ENCODE measurements at places on chromosomes 1 and 21.

DNA sequence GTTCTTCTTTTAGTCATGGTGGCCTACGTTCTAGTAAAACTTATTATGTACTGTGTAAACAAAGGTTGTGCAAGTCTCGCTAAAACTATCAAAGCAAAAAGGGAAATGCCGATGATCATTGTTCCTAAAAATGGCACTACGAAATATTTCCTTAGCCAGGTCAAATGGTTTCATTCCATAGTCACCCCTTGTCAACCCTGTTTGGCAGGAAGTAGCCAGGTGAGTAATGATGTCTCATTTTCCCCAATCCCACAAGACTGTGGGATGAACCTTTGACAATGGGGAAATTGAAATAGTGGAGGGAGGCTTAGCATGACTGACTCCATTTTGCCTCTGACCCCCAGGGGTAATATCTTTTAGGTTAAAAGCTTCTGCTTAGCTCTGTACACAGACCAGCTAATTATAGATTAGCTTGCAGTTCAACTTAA is 5.6 kb upstream of the REN start:
- DNase-seq = peak; percentile 82

- no peak for DNase-seq
Observed at GRCh38 chr1:87399701-87400100, 71.0 kb downstream of the LMO4 start.

GRCh38 chr1:201176940-201177339 is 13.7 kb upstream of the IGFN1 start:
- peak; percentile 7 for DNase-seq

- DNase-seq = no peak
Observed at GRCh38 chr1:224769452-224770335, 153.6 kb downstream of the CNIH3 start.

- DNase-seq = no peak
Observed at GRCh38 chr1:24915816-24916602, 14.1 kb downstream of the RUNX3 start.

DNA sequence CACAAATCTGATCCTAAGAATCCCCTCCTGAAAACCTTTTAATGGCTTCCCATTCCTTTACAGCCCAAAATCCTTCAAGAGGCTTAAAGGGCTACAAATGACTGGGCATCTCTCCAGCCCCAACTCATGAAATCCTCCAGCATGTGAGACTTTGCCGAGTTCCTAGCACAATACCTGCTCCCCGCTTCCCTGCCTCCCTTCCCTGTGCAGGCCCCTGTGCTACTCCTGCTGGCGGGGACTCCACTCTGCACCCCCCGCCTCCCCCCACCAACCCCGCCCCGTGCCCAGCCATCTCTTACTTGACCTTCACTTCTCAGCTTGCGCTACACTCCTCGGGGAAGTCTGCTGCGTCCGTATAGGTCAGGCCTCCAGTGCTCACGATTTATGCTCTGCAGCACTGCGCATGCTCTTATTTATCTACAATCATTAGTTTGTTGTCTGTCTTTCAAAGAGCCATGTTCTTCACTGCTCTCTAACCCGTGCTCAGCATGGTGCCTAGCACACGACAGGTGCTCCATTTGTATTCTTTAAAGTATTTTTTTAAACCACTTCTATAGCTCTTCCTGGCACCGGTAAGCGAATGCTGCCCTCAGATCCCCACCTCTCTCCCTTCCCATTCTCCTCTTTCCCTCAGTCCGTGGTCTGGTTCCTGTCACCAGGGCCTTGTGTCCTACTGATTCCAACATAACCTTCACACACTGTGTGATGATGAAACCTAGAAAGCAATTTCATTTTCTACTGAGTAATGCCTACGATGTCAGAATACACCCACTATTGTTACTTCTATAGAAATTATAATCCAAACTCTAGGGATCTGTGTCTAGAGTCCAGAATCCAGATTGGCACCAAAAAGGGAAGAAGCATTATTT is 37.5 kb upstream of the PLA2G2C start:
- DNase-seq = no peak

- DNase-seq = no peak
Observed at GRCh38 chr1:167093846-167094516, at the start of gene STYXL2. Gene STYXL2, plus strand, starts transcription at chr1:167094075. Its CDS starts 775 bp downstream, at chr1:167094850.

- no peak for DNase-seq
Observed at GRCh38 chr1:30545365-30545764, 178.0 kb downstream of the MATN1 start.

- DNase-seq = no peak
Observed at GRCh38 chr1:151583796-151584195, 28.1 kb upstream of the SNX27 start.

- DNase-seq = no peak
Observed at GRCh38 chr1:39876144-39876543, 7.2 kb downstream of the TRIT1 start.

GRCh38 chr1:225899044-225899925 is 10.3 kb upstream of the LEFTY1 start:
- no peak for DNase-seq

- DNase-seq = no peak
Observed at GRCh38 chr1:24110642-24111261, 1.2 kb downstream of the MYOM3 start.

DNA sequence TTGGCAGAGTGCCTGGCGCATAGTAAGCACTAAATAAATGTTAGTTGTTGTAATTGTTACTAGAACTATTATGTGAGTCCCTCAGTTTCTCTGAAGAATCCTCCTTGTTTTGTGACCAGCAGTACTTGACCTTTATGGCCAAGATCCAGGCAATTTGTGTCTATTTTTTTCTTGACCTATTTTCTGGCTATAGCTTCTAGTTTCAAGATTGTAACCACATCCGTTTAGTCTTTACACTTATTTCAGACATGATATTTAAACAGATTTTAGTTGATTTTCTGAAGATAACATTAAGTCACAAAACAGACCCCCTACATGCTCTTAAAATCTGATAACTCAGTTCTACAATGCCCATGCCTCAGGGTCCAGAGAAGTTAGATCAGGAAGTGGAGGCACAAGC is 50.3 kb downstream of the CDC7 start:
- DNase-seq = no peak

DNA sequence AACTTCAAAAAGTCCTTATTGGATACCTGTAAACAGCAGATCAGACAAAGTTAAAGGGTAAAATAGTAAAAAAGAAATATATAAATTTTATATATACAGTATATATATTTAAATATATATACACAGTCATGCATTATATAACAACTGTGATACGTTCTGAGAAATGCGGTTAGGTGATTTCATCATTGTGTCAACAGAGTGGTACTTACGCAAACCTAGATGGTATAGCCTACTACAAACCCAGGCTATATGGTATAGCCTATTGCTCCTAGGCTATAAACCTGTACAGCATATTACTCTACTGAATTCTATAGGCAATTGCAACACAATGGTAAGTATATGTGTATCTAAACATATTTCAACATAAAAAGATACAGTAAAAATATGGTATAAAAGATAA is 222.7 kb downstream of the NUF2 start:
- no peak for DNase-seq

DNA sequence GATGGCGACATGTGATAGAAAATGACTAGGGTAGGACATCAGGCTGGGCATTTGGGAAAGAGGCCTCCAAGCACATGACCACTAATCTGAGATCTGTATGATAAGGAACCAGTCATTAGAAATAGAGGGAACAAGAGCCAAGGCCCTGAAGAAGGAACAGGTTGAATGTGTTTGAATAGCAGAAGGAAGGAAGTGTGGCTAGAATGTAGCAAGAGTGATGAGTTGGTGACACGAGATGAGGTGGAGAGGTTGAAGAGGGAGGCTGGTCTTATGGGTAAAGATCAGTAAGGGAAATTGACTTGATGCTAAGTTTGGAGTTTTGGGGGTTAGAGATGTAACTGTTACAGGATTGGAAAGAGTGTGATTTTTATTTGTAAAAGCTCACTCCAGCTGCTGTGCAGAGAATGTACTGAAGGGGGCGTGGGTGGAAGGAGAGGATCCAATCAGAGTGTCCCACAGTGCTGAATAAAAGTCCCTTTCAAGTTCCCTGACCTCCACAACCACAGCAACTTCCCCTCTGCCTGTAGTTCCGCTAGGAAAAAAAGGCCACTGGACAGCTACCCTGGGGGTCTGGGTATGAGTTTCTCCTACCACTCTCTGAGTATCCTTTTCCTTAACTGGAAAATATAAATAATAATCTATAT is 295.0 kb downstream of the OMA1 start:
- no peak for DNase-seq

- peak; percentile 89 for DNase-seq
Observed at GRCh38 chr1:94335950-94336349, 82.2 kb upstream of the ABCD3 start.

- DNase-seq = no peak
Observed at GRCh38 chr21:14926186-14926585, 138.6 kb downstream of the NRIP1 start.

DNA sequence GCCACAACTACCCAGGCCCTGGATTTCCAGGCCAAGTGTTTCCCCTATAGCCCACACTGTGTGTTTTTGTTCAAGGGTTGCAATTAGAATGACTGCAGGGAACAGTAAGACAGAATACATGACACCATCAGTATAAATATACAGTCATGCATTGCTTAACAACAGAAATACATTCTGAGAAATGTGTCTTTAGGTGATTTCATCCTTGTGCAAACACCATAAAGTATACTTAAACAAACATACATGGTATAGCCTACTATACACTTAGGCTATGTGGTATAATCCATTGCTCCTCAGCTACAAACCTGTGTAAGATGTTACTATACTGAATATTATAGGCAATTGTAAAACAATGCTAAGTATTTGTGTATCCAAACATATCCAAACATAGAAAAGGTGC is 7.5 kb upstream of the SLC44A5 start:
- no peak for DNase-seq

GRCh38 chr1:107883562-107883961 is 81.4 kb downstream of the VAV3 start:
- no peak for DNase-seq

- DNase-seq = no peak
Observed at GRCh38 chr1:48937732-48938131, 161.0 kb upstream of the BEND5 start.

- no peak for DNase-seq
Observed at GRCh38 chr1:33388805-33389771, 41.8 kb downstream of the PHC2 start.

GRCh38 chr21:35382696-35383095 is 333.6 kb upstream of the RUNX1 start:
- no peak for DNase-seq

DNA sequence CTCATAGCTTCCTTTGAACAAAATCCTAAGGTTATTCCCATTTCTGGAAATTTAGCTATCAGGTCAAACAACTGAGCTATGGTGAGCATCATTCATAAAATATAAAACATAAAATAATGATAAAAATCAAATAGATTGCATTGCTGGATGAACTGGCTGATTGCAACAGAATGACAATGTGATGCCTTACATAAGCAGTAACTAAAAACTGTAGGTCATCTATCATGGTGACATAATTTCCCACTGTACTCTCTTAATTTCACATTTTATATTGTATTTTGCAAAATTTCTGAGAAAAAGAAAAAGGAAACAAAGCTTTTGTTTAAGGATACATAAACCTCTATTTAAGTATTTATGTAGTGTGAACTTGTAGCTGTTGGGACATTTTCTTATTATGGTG is 4.6 kb downstream of the PTGER3 start:
- no peak for DNase-seq

- no peak for DNase-seq
Observed at GRCh38 chr21:43716376-43717165, 2.4 kb upstream of the PDXK start.

DNA sequence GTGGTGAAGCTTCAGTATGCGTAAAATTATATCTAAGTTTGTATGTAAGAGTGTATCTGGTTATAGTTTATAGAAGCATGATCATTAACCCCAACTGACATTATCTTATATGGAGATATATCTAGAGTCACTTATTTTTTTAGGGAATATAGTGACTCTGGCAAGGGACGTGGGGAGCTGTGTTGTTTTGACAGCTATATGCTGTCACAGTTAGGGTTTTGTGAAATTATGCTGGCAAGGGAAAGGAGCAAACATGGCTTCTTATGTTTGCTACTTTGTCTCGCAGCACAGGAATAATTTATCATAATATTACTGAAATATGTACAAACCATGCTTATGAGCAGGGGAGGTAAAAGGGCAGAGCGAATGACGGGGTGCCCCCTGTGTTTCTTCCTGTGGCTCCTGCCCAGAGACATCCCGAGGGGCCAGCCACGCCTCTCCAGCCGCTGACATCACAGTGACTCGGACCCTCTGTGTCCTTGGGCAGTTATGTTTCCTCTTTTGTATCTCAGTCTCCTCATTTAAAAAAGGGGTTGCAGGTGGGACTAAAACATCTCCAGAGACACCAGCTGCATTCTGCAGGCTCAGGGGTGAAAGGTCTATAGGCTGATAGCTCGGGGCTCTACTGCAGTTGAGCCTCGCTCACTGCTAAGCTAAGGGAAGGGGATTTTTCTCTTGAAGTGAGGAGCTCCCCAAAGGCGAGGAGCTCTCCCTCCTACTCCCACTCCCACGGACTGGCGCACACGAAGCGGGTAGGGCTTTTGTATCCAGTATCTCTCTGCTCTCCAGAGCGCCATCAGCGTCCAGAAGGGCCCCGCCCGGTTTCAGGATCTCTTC is 14.9 kb downstream of the A3GALT2 start:
- no peak for DNase-seq

- DNase-seq = no peak
Observed at GRCh38 chr1:60936163-60936562, 146.2 kb upstream of the NFIA start.

GRCh38 chr1:175133673-175134435 is 58.7 kb downstream of the KIAA0040 start:
- no peak for DNase-seq
